ENCODE measurements at places on chromosomes 16 and 17. TPM values are rescaled to one million over a fixed set of nuclear protein-coding genes. Genes with fewer than 3 reads are reported as not detected.

The USB1 gene
- polyA plus RNA-seq = 26.5 TPM

The ANKFN1 gene
- polyA plus RNA-seq = 0.24 TPM

The NFATC2IP gene
- polyA plus RNA-seq = 58.8 TPM

The SGCA gene
- 1.2 TPM for polyA plus RNA-seq

DNA sequence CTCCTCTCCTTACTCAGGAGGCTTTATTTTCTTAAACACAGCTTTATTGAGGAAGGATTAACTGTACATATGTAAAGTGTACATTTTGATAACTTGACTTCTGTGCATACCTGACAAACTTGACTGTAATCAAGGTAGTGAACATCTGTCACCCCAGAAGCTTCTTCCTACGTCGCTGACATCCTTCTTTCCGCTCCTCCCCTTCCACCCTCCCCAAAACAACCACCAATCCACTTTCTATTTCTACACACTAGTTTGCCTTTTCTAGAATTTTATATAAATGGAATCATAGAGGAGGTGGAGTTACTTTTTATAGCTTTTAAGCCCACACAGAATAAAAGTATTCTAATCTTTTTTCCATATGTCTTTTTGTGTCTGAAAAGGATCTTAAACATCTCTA lies 225.2 kb upstream of the RBFOX1 start:
- no peak for DNase-seq

DNA sequence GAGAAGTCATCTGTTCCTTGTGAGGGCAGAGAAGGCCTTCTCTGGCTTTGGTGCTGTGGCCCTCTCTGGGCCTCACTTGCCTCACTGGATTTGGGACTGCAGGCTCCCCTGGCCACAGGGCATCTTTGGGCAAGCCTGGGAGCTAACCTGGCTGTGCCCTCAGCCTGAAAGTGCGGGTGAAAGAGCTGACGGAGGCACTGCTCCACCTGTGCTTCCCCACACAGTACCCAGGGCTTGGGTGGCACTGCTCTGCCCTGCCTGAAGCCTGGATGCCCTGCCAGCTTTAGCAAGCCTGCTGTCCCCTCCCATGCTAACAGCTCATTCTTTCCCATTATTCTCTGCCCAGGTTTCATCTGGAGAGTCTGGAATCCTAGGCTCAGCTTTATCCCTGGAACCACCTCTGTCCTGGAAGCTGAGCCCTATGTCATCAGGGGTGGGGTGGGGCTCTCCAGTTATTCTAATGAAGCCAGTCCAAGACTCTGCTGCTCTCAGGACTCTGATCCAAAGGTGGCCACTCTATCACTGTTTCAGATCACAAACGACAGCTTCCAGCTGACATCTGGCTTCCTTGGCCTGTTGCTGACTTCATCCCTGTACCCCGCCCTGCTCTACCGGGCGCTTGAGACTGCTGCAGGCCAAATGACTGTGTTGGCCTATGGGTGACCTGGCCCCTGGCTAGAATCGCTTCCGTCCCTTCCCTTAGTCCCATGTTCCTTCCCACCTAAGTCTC lies 29.3 kb downstream of the HIC1 start:
- DNase-seq = peak; percentile 92

DNA sequence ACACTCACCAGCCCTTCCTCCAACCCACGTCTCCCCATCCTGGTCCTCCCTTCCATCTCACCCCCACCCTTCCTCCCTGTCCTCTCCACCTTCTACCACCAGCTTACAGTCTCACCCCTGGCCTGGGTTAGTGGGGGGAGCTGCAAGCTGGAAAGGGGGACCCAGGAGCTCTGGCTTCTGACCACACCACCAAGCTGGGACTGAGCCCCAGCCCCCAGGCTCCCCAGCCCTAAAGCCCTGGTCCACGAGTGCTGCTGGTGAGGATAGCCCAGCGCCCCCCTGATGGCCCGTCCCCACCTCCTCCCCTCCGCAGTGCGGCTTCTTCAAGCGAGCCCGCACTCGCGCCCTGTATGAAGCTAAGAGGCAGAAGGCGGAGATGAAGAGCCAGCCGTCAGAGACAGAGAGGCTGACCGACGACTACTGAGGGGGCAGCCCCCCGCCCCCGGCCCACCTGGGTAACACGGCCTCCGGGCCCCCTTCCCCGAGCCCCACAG lies 7.2 kb upstream of the PDK2 start:
- no peak for DNase-seq

DNA sequence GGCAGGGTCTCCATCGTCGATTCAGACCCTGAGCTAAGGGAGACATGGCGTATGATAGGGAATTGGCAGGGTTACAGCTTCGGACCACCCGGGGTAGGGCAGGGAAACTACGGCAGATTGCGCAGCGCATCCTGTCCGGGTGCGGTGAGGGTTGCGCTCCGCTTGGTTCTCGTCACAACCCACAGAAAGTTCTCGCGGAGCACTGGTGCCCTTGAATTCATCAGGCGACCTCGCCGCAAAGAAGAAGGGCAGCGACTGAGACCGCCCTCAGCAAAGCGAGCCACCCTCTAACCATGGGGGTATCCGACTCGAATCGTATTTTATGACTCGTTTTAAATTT lies 1.2 kb downstream of the HS3ST3B1 start:
- DNase-seq = no peak

DNA sequence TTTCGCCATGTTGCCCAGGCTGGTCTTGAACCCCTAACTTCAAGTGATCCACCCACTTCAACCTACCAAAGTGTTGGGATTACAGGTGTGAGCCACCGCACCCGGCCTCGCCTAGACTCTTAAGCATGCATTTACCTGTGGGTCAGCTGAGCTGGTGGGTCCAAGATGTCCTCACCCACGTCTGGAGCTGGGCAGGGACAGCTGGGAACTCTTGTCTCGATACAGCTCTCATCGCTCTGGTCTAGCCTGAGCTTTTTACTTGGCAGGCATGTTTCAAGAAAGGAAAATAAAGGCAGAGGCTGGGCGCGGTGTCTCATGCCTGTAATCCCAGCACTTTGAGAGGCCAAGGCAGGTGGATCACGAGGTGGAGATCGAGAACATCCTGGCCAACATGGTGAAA lies 56.9 kb upstream of the PHOSPHO1 start:
- DNase-seq = no peak

- DNase-seq = no peak
These were observed 25.8 kb downstream of the STAT3 start for GRCh38 chr17:42362245-42362961.

DNA sequence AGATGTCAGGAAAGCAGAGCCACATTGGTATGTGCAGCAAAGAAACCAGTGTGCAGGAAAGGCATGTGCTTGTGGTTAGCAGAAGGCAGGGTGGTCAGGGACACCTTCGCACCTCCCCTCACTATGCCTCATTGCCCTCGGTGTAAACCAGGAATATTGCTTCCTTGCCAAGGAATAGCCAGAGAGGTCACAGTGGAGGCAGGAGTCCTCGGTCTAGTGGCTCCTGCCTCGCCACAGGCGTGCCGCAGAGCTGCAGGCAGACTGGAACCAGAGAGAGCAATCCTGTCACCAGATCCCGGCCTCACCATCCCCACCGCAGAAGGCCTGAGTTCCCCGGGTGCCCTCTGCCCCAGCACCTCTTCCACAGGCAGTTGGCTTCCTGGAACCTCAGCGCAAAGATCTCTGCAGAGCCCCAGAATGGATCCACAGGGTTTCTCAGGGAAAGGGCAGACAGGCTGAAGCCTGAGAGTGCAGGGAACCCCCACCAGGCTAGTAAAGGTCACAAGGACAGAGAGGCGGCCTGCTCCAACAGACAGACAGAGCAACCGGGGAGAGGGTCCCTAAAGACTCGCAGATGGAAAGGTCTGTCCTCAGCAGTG lies 21.6 kb downstream of the CCDC182 start:
- no peak for DNase-seq

The CFAP52 gene
- 0.45 TPM for polyA plus RNA-seq

DNA sequence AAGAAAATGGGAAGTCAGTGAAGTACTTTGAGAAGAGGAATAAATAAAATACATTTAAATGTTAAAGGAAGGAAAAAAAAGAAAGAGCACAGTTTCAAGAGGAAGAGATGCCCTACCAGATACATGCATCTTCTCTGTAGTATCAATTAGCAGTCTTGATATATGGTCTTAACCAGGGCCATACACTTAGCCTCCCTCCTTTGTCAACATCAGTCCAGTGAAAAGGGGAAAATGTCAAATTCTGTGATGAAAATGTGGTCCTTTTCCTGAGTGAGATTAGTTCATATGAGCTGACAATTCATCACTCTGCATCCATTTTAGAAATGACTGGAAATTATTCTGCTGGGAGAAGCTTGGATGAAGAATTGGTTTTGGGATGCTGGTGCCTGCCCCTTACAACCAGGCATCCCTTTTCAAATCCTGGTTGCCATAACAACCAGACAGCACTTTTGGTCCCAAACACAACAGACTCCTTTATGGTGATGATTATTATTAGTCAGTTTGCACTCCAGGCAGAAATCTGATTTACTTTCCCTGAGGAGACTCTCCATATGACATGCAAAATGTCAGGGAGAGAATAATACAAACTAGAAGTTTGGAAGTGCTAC lies 933.6 kb upstream of the CDH8 start:
- no peak for DNase-seq

GRCh38 chr16:3188925-3189825 lies 1.2 kb downstream of the OR1F1 start:
- no peak for DNase-seq

The TNK1 gene
- polyA plus RNA-seq = 7.4 TPM

GRCh38 chr17:62653002-62653825 lies 25.7 kb downstream of the MRC2 start:
- no peak for DNase-seq

DNA sequence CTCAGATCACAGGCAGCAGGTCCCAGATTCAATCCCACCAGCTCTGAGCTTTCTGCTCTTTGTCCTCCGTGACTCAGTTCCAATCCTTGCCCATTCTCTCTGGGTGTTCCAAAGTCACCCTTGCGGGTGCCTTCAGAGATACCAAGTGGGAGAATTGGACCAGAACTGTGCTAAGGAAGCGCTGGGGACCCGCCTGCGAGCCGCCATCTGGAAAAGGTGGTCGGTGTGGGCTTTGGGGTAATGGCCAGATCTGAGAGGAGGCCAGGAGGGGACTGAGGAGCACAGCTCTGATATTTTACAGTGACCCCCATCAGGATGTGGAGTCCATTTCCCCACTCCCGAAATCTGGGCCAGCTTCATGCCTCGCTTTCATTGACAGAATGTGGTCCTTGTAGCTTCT lies 152.6 kb downstream of the SDK2 start:
- no peak for DNase-seq

The USP43 gene
- polyA plus RNA-seq = 4.7 TPM

The TAC4 gene
- polyA plus RNA-seq = 0.39 TPM

GRCh38 chr16:68790130-68790761 lies 53.1 kb upstream of the TANGO6 start:
- DNase-seq = peak; percentile 64

The NR1D1 gene
- 2.5 TPM for polyA plus RNA-seq

- DNase-seq = no peak
These were observed 49.7 kb downstream of the NF1 start for GRCh38 chr17:31144428-31144827.

DNA sequence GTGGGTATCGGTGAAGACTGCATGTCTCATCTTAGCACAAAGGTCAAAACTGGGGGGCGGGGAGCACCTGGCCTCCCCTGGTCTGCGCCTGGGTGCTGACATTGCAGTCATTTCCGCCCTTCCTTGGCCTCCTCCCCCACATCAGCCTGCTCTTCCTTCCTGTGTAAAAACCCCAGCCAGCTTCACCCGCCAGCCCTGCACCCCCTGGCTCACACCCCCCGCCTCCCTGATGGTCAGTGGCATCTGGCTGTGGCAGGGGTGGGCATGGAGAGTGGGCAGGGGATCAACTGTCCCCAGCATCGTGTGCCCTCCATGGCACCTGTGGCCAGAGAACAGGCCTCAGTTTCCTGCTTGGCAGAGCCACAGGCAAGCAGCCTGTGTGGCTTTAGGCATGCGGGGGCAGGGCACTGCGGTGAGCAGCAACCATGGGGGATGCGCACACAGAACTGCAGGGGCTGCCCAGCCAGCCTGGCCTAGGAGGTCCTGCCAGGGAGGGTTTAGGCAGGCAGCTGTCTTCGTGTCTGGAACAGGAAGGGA lies 26.5 kb upstream of the LASP1NB start:
- DNase-seq = peak; percentile 87

The KCNH6 gene
- polyA plus RNA-seq = 6.9 TPM

The LRRC75A gene
- polyA plus RNA-seq = 37.2 TPM

DNA sequence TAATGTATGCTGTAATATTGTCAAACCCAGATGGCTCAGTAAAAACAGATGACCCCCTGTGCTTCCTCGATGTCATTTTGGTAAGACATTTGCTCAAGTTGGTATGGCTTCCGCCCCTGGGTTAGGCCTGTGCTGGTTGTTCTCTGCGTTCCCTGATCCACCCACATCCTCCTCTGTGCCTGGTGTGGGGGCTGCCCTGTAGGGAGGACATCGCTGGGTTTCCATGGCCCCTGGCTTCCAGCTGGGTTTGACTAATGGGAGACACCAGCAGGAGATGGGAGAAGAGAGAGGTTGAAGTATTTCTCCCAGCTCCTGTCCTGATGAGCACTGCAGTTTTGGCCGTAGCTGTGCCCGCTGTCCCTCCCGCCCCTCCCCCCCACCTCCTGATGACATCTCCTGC lies 4.4 kb upstream of the MFAP4 start:
- no peak for DNase-seq

The DOC2B gene
- 7.0 TPM for polyA plus RNA-seq

DNA sequence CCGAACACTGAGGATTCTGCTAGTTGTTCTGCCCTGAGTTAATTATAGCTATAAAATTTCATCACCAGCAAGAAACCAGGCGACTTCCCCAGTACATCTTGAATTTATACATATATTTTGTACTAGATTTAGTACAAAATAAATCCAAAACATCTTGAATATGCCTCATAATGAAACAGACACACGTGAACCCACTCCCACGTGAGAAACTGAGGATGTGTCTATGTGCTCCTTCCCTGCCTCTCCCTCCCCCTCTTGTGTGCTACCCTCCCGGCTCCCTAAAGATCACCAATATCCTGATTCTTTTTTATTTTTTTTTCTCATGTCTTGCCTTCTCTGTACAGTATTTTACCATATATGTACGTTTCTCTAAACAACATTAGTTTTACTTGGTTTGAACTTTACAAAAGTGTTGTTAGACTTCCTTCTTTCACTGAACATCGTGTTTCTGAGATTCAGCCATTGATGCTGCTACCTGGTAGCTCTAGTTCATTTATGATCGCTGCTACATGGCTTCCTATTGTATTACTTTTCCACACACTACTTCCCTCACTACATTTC lies 1.1 kb upstream of the LCMT1 start:
- no peak for DNase-seq

GRCh38 chr16:16015849-16016248 lies 66.4 kb downstream of the ABCC1 start:
- no peak for DNase-seq

- peak; percentile 2 for DNase-seq
These were observed 69.9 kb upstream of the MSI2 start for GRCh38 chr17:57186226-57187019.

- DNase-seq = no peak
These were observed 64.9 kb upstream of the LRRC37A3 start for GRCh38 chr17:64984181-64984580.

DNA sequence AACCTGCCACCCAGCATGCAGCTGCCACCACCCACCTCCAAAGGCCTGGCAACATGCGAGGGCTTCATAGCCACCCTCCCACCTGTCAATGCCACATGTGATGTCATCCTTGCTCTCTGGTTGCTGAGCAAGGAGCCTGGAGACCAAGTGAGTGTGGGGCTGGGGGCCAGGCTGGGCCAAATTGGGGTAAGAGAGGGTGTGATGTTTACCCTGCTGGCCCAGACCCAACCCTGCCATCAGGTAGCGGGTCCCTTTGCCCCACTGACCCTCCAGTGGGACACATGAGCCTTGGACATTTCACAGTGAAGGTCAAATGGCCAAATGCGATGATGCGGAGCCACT lies 8.9 kb downstream of the ALOX15B start:
- DNase-seq = no peak

- no peak for DNase-seq
These were observed 1.2 kb upstream of the GNG13 start for GRCh38 chr16:801584-802363.

- no peak for DNase-seq
These were observed 62.4 kb downstream of the ZNF778 start for GRCh38 chr16:89279666-89280481.

Measured in large intestine (tissue), 12 donors.